Suprapubic skin (tissue), 4 donors: ENCODE measurements at places on chromosomes 12 and 14.

DNA sequence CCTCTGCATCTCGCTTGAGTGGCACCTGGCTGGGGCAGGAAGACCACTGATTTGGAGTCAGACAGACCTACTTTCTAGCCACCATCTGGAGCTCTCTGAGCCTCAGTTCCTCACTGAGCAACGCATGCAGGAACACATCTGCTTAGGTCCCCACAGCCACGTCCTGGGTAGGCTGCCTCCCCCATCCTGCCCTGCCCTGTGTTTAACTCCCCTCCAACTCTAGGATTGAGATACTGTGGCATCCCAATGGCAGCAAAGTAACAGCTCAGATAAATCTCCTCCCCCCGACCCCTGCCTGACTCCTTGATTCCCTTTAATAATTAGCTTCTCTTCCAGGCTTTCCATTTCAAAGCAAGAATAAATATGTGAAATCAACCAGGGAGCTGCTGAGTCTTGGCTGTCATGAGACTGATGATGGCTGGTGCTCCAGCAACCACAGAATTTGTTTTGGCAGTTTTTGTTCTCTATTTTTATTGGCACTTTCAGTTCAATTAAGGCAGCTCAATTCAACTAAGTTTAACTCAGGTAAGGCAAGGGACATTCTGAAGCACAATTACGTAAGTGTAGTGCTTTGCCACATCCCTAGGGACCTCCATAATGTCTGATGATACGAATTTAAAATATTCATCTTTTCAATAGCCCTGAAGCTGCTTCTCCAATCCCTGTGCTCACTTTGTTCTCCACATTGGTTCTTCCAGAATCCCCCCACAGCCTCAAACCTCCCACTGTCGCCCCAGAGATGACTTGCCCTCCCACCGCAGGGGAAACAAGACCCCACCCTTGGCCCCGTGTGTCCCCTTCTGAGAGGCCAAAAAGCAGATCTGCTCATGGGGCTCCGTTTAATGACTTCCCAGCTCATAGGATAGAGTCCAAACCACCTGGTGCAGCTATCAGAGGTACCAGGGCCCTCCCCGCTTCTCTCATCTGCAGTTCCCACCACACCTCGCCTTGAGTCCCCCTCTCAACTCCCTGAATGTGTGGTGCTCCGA is 58.2 kb downstream of the ESR2 start:
- DNase-seq, result no peak

DNA sequence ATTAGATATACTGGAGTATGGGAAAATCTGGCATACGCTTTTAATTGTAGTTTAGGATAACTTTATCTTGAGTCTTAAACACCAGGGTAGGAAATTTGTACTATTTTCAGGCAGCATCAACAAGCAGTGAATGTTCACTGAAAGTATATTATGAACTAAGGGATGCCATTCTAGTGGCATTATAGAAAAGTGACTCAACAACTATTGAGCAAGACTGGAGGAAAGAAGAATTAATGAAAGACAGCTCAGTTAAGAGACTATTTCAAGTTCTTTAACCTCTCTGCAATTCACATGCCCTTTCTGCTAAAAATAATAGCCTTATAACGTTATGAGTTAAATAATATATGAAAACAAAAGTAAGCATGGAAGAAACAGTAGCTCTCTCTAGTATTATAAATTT is 343.1 kb downstream of the FSCB start:
- DNase-seq, result no peak

- DNase-seq, result no peak
These were observed 13.4 kb upstream of the DNAH10 start for GRCh38 chr12:123748661-123749060.

- DNase-seq, result no peak
These were observed 32.0 kb downstream of the NRXN3 start for GRCh38 chr14:78202163-78202562.

DNA sequence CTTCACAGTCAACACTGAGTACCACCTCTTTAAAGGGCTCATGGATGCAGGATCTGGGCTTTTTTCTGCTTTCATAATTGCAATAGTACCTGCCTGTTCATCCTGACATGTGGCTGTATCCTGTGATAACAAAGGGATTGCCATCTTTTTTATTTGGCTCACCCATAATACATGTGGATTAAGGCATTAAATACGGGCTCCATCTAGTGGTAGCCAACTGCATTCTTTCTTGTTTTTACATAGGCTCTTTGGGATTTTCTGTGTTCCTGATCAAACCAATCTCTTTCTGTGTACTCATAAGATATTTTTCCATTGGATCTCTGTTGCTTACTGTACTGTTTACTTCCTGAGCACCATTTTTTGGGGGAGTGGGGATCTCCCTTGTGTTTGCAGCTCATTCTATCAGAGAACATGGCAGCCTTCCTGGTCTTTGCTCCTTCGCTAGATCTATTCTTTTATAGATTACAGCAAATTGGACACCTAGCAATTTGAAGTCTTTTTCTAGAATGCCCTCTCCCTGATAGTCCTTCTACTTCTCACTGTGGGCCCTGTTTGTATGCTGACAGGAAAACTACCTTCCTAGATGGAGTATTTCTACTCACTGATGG is 723.4 kb upstream of the MDGA2 start:
- no peak for DNase-seq

GRCh38 chr12:50187084-50187900 is 20.1 kb upstream of the CERS5 start:
- no peak for DNase-seq

- DNase-seq, result no peak
These were observed 17.1 kb upstream of the SERPINA1 start for GRCh38 chr14:94405486-94405885.

DNA sequence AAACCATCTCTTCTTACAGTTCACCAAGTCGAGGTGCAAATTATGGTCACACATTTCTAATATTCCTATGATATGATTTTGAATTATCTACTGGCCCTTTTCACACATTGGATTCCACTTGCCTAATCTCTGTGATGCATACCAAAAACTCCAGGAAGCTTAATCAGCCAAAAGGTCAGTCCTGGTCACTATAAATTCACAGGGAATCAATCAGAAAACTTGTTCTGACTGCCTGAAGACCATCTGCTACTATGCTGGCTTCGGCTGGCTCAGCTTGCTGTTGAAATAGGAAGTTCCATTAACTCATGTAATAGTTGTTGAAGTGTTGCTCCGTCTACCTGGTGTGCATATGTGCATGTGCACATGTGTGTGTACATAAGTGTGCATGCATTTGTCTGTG is 142.8 kb upstream of the FLRT2 start:
- no peak for DNase-seq

DNA sequence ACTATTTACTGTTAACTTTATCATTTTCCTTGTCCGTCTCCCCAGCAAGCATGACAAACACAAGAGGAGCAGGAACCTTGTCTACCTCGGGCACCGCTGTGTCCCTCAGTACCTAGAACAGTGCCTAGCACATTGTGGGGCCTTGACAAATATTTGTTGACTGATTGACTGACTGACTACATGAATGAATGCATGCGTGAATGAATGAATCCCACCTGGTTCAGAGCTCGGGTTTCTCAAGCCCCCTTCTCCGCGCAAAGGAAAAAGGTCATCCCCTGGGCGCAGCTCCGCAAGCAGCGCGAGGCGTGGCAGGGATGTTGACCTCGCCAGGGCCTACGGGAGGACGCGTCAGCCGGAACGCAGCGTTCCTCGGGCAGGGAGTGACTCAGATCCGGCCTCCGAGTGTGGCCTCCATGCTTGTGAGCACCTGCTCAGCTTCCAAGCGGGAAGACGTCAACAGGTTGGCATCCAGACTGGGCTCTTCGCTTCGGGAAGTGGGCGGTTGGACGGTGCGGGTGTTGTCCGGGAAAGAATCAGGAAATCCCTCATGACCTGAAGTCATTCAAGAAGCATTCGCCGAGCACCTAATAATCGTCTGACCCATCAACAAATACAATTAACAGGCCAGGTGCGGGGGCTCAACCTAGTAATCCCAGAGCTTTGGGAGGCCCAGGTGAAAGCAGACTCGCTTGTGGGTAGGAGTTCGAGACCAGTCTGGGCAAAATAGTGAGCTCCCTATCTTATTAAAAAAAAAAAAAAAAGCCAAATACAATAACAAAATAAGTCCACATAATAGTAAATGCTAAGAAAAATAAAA is 13.9 kb upstream of the UBC start:
- DNase-seq, result peak; percentile 85

DNA sequence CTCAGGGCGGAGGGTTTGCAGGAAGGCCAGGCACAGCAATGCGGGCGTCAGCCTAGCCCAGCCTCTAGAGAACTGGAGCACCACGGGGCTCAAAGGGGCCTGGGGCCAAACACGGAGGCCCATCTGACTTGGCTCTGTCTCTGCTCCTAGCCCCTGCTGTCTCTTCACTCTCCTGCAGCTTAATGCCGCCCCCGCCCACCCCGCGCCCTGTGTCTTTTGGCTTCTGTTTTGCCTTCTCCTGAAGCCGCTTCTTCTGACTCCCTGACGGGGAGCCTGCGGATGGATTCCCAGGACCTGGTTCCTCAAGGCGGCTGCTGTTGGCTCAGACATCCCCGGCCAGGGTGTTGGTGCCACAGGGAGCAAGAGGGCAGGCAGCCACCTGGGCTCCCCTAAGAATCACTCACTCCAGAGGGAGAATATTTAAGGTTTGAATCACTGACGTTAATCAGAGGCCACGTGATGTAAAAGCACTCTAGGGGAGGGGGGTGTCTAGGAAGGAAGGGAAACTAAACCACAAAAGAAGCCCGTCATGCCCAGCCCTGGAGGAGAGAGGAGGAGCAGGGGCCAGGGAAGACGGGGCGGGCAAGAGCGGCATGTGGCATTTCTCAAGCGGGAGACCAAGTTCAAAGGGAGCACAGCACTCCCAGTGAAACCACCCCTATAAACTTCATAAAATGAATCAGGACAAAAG is 36.9 kb upstream of the PRMT8 start:
- DNase-seq, result no peak

- DNase-seq, result no peak
These were observed 10.8 kb downstream of the VTI1B start for GRCh38 chr14:67663633-67664032.

GRCh38 chr12:101491329-101491728 is 16.2 kb downstream of the SPIC start:
- no peak for DNase-seq

DNA sequence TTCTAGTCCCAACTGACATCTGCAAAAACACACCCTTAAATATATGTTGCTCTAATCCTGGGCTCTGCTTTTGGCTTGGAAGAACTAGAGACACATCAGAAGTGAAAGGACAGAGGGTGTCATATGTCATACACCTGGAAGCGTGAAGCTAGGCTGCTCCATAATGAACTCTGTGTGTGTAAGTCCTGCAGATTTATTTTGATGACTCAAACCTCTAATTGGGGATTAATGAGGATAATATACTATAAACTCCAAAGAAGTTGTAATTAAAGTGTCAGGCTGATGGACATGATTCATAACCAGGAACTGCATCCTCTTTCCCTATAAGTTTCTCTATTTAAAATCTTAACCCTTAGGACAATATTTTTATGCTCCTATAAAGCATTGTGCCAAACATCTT is 4.4 kb upstream of the KCNK10 start:
- no peak for DNase-seq

GRCh38 chr12:91105807-91106206 is 5.5 kb downstream of the LUM start:
- DNase-seq, result no peak

- DNase-seq, result no peak
These were observed 493.8 kb downstream of the NPAS3 start for GRCh38 chr14:33432407-33433023.
